ENCODE measurements at places on chromosomes 12 and 14.

DNA sequence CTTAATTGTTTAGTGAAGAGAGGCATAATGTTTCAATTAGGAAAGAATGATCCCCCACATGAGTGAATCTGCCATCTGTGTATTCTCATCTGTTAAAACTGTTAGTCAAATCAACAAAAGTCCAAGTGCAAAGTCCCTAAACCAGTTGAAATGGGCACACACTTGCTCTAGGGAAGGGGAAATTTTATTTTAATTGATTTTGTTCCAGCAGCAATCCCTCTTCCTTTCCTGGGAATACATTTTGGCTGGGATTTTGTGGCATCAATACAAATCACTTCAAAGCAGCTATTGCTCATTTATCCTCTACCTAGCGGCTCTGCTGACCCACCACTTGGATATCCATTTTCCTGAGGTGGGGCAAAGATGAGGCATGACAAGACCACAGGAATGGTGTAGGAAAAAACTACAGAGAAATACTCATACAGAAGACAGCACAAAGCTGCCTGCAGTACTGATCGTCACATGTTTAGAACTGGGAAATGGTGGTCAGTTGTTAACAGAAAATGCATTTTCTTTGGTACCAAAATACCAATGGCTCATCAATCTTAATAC is 9.8 kb upstream of the SSTR1 start:
- DNase-seq: no peak

GRCh38 chr12:74535536-74535935 is 2.1 kb upstream of the ATXN7L3B start:
- DNase-seq: no peak

DNA sequence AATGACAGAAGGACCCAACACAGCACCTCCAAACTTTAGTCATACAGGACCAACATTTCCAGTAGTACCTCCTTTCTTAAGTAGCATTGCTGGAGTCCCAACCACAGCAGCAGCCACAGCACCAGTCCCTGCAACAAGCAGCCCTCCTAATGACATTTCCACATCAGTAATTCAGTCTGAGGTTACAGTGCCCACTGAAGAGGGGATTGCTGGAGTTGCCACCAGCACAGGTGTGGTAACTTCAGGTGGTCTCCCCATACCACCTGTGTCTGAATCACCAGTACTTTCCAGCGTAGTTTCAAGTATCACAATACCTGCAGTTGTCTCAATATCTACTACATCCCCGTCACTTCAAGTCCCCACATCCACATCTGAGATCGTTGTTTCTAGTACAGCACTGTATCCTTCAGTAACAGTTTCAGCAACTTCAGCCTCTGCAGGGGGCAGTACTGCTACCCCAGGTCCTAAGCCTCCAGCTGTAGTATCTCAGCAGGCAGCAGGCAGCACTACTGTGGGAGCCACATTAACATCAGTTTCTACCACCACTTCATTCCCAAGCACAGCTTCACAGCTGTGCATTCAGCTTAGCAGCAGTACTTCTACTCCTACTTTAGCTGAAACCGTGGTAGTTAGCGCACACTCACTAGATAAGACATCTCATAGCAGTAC is 64.6 kb downstream of the RAD52 start:
- no peak for DNase-seq

GRCh38 chr12:112852810-112853209 is 54.0 kb upstream of the OAS1 start:
- no peak for DNase-seq

DNA sequence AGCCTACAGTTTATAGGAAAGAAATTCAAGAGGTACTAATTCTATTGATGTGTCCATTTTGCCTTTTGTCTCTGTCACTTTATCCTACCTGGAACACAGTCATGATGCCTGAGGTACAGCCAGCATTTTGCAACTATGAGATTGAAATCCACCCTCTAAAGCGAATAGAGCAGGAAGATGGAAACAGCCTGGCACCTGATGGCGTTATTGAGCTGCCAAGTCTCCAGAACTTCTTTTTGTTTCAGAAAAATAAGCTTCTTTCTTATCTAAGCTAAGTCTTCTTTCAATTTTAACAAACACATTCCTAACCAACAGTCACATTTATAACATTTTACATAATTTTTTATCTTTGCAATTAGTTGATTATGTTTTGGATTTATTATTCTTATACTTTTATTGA is 182.1 kb downstream of the PAWR start:
- no peak for DNase-seq

GRCh38 chr14:56241461-56241860 is 123.2 kb downstream of the PELI2 start:
- DNase-seq: no peak

DNA sequence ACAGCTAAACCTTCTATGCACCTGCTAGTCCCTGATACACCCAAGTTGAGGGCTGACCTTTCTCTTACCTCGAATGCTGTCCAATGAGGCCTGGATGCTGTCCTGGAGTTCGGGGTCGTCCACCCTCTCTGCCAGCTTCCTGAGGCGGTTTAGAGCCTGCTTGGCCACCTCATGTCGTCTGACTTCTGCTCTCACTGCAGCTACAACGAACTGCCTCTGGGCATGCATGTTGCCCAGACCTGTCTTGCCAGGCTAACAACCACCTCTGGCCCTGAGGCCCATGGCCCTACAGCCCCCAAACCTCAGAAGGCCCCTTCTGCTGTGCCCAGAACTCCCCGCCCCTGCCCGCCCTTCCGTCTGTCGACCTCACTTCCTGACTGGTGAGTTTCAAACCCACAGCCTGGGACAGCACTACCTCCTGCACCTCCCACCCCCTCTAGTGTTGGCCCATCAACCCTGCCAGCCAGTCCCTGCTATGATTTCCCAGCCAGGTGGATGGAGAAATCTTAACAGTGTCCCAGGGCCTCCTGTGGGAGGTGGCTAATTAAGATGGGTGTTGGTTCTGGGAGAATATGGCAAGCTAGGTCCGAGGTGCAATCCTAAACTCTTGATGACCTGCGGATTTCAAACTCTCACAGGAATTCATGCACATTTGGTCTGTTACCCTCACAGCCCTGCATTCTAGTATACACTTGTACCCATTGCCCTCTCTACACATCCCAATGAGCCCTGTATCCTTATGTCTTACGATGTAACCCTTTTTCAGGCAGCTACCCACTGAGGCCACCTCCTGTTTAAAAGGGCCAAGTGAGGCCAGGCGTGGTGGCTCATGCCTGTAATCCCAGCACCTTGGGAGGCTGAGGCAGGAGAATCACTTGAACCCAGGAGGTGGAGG is 2.7 kb upstream of the TSPAN31 start:
- DNase-seq: peak; percentile 80

DNA sequence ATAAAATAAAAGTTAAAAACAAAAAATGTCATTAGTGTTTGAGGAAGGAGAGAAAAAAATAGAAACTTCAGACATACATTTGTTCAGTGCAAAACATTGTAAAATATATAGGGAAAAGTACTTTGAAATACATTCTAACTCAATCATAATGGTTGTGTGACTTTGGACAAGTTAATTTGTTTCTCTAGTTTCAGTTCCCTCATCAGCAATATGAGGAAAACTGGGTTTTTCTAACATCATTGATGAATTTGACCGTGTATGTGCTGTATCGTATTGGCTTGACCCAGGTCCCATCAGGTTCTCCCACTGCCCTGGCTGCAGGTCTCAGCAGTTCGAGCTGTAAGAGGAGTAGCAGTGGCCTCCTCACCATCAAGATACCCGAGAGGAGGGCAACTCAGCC is 173.9 kb upstream of the ATF7IP start:
- no peak for DNase-seq

DNA sequence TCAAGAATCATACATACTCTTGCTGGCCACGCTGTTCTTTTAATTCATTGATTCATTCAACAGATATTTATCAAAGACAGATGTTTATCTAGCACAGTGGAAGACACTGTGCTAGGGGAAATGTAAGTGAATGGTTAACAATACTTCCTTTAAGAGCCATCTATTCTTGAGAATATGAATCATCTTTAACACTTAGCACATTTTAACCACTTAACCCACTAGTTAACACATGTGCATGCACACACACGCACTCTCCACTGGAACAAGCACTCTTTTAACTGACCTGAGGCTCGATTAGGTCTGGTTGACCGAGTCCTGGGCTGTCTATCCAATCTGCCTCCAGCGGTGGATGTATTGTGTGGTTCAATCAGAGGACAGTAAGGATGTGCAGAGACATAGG is 34.6 kb downstream of the LMNTD1 start:
- DNase-seq: no peak

All from stimulated activated CD4-positive, alpha-beta T cell treated with anti-CD3 and anti-CD28 coated beads, Interleukin-4, amount 100 ng/mL, for 24 hours (primary cell).